Breast epithelium (tissue), 4 donors: ENCODE measurements at places on chromosomes 12 and 14. TPM values are rescaled to one million over a fixed set of nuclear protein-coding genes. Genes with fewer than 3 reads are reported as not detected.

RNASE7 gene
- total RNA-seq = 3.1 TPM

MMAB gene
- total RNA-seq = 23.9 TPM

ZNF839 gene
- 16.8 TPM for total RNA-seq

CDKN1B gene
- total RNA-seq = 113 TPM

GPR132 gene
- 1.3 TPM for total RNA-seq

HRK gene
- 0.33 TPM for total RNA-seq

DNA sequence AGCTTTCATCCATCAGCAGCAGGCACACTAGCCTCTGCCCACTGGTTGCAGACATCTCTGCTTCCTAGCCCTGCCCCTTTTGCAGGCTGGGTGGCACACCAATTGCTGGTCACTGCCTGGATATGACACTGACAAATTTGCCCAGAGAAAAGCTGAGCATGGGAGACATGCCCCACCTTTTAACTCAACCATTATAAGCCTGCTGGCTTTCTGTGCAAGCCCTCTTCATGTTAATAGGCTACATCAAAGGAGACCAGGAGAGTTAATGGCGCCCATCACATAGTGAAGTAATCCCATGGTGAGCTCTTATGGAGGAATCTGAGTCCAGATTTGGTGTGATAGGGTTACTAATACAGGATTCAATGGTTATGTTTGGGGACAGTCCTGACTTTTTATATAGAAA lies 139.2 kb downstream of the KICS2 start:
- no peak for DNase-seq

DNA sequence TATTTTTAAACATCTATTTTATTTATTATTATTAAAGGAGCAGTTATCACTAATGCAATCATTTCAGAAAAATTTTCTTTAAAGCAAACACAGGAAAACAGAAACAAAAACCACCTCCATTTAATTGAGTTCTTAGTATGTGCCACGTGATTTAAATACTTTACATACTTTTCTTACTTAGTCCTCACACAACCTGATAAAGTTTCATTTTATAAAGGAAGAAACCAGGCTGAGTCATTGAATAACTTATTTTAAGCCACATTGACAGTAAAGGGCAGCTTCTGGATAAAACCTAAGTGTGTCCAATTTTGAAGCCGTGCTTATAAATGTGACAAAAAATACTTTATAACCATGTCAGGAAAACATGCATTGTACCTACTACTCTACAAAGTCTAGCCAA lies 57.1 kb upstream of the PCED1B start:
- no peak for DNase-seq

GRCh38 chr14:59455411-59455810 lies 9.8 kb downstream of the GPR135 start:
- no peak for DNase-seq

DNA sequence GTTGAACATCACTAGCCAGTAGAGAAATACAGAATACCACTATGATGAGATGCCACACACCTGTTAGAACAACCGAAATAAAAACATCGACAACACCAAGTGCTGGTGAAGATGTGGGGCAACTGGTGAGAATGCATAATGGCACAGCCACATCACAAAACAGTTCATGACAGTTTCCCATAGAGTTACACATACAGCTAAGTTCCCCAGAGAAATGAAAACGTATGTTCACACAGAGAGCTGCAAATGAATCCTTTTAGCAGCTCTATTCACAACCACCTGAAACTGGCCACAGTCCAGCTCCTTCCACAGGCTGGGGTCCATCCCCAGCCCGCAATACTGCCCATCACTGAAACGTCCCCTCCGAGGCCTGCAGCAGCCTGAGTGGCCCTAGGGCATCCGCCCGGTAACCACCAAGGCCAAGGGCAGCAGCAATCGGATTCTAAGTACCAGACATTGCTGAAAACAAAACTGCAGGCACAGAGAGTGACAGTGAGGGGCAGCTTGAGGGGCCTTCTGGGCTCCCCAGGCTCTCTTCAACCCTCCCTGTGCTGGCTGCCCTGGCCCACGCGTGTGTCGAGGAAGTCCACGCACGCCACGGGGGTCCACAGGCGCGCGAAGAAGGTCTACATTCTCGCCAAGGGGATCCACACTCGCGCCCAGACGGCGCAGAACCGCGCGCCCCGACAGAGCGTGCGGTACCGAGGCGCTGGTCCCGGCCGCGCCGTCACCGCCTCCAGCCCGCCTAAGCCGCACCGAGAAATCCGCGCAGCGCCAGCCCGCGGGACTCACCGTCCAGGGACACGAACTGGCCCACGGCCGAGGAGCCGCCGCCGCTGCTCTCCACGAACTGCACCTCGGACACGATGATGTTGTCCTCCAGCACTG lies 903 bp downstream of the BRF1 start:
- DNase-seq = no peak

DNA sequence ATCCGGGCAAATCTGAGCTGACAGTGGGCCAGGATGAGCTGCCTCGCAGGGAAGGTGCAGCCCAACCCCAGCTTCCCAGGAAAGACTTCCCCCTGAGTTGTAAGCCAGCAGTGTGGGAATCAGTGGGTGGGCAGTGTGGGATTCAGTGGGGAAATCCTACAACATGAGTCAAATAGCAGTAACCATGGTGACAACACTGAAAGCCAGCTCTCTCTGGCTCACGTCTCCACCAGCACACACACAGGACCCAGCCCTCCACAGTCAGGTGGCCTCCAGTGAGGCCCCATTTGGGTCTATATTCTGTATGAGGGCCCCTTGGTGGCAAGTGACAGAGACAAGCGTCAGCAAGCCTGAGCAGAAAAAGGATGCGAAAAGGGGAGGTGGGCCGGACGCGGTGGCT lies 6.0 kb upstream of the LGALS3 start:
- no peak for DNase-seq

- DNase-seq = no peak
These were observed 14.2 kb upstream of the RNU6-8 start for GRCh38 chr14:32217301-32217700.

GRCh38 chr12:25723336-25723735 lies 170.3 kb upstream of the LMNTD1 start:
- DNase-seq = no peak

DNA sequence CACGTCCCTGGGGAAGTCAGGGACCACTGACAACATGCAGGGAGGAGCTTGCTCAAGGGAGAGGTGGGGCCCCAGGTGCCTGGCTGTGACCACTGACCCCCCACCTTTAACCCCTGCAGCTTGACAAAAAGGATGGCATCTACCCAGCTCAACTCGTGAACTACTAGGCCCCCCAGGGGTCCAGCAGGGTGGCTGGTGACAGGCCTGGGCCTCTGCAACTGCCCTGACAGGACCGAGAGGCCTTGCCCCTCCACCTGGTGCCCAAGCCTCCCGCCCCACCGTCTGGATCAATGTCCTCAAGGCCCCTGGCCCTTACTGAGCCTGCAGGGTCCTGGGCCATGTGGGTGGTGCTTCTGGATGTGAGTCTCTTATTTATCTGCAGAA lies 26.3 kb downstream of the HIP1R start:
- DNase-seq = no peak

- no peak for DNase-seq
These were observed 181.5 kb upstream of the PELI2 start for GRCh38 chr14:55936691-55937090.

DNA sequence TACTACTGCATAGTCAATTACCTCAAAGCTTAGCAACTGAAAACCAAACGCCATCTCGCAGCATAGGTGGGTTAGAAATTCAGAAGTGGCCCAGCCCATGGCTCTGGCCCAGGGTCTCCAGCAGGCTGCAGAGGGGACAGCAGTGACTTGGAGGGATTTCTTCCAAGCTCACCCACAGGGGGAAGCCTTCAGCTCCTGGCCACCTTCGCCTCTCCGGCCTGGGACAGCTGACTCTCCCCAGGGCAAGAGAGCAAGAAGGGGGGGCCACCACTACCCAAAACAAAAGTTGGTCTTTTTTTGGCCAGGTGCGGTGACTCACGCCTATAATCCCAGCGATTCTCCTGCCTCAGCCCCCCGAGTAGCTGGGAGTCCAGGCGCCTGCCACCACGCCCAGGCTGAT lies 32.2 kb upstream of the ANKRD9 start:
- no peak for DNase-seq

- no peak for DNase-seq
These were observed 52.7 kb downstream of the SMOC1 start for GRCh38 chr14:69931960-69932359.

GRCh38 chr12:89501793-89502192 lies 22.8 kb downstream of the GALNT4 start:
- DNase-seq = no peak

DNA sequence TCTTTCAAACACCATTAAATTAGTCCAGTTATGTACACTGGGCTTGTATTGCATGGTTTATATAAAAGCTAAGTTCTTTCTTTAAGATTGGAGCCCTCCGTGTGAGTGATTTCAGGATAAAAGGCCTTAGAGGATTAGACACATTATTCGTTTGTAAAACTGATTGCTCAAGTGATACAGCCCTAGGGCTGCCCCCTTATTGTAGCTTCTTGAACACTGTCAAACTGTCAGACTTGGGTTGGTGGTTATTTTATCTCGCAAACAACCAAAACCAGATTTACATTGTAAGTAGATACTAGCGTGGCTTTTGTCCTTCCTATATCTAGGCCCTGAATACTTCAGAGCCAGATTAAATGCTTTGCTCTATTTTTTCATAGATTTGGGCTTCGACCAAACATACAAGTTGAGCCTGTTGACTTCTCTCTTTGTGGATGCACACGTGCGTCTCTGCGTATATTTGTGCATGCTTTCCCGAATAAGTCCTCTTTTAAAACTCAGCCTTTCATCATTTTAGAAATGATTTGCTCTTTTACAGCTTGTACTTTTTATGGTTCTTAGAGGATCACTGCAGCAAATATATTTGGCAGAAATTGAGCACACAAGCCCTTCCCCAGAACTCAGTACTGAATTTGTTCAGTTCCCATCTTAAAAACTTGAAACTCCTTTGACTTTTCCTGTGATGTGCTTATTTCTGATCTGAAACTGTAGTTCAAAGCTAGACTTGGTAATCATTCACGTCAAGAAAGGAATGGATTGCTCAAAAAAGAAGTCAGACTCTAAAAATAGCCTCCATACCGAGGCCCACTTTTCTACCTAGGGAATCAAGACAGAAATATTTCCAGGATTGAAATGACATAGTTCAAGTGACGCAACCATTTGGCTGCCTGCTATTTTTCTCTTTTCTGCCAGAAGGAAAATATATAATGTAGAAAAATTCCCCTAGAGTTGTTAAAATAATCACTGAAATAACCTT lies 129.5 kb downstream of the ETV6 start:
- no peak for DNase-seq

DNA sequence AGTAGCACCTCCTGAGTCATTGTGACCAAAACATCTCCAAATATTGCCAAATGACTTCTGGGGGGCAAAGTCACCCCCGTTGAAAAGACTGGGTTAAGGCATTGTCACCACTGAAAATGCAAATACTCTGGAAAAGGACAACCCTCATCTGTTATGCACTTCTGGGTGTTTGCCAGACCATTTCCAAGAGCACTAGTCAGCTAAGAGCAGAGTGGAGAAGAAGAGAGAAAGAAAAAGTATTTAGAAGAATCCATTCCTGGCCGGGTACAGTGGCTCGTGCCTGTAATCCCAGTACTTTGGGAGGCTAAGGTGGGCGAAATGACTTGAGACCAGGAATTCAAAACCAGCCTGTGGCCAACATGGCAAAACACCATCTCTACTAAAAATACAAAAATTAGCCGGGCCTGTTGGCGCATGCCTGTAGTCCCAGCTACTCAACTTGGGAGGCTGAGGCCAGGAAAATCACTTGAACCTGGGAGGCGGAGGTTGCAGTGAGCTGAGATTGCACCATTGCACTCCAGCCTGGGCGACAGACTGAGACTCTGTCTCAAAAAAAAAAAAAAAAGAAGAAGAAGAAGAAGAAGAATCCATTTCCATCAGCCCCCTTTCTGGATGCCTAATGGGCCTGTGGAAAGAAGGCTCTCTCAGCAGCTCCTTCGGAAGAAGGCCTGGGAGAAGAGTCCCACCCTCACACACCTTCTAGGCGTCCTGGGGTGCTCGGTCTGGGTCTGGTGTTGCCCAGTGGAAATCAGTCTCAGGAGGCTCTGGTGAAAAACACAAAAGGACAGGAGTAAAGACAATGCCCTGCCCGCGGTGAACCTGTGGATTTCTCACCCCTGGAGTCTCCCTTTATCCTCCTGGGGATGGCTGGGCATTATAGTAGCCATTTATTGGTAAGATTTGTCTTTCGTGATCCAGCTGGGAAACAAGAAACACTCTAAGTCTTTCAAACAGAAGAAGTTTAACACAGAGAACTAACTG lies 3.5 kb upstream of the LTBR start:
- DNase-seq = no peak

GRCh38 chr14:69749956-69750355 lies 17.0 kb upstream of the SRSF5 start:
- DNase-seq = no peak

- DNase-seq = no peak
These were observed 96.6 kb downstream of the PRKCH start for GRCh38 chr14:61417883-61418455.
